ENCODE measurements at places on chromosomes 7 and 10.

DNA sequence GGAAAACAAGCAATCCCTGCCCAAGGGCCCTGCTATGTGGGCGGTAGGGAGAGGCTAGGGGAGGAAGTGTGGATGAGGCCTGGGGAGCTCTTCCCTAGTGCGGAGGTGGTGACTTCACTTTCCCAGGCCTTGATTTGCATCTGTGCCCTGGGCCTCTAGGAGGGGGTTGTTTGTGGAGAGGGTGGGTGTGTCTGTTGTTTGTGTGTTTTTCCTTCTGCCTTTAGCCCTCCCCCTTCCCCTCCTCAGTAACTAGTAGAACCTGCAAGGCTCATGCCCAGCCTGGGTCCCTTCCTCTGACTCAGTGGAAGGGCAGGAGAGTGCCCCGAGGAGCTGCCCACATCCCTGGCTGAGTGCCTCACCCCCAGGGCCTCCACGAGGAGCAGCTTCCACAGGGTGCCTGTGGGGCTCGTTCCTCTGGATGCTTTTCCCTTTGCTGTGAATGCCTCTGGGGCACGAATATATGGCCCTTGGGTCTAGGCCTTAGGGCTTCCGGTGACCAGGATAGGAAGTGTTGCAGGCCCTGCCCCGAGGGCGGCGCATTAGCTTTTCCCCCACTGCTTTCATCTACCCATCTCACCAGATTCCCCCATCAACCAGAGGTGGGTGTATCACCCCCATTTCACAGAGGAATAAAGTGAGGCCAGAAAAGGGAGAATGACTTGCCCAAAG, 89.4 kb upstream of the DUSP5 start:
- DNase-seq, result no peak

DNA sequence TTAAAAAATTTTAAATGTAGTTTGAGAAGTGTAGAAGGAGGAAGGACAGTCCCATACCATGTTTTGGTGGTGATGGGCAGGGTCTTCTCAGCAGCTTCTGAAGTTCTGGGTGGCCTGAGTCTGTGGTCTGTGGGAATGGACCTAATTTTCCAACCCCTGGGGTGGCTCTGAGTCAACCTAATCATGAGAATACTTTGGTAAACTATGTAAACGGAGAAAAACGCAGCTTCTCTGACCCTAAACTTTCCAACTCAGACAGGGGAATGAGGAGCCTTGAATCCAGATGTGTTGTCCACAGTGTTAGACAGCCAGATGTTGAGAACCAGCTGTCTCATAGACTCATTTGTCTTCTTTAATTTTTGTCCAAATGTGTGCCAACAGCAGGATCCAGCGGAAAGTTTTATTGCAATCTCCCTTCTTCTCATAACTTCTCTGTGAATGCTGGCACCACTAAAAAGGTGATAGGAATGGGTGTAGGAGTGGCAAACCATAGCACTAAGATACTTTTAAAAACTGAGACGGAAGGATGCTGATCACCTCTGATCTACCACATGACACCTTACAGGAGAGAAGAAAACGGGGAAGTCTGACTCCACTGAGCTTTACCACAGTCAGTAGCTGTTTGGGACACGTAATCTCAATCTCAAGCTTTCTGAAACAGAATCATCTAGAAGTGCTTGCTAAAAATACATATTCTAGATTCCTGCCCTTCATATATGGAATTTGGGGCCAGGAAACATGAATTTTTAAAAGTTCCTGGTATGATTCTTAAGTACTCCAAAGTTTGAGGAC, 90.5 kb upstream of the PHYHIPL start:
- DNase-seq, result no peak

DNA sequence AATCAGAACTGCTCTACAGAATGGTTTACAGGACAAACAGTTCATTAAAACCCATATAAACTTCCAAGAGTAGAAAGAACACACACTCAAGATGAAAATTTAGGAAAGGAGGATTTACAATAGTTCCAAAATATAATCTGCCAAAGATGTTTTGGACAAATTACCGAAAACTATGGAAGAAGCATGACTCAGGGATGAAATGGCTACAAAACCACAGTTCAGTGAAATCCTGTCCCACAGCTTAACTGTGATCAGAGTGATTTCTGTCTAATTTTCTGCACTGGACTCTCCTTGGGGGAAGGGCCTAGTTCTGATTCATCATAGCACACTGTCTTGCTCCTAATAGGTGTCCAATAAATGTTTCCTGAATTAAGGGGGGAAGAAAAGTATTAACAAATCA, 82.2 kb downstream of the HIPK2 start:
- DNase-seq, result no peak

- DNase-seq, result no peak
Measured at GRCh38 chr7:74025730-74026129, 2.2 kb upstream of the ELN start.

DNA sequence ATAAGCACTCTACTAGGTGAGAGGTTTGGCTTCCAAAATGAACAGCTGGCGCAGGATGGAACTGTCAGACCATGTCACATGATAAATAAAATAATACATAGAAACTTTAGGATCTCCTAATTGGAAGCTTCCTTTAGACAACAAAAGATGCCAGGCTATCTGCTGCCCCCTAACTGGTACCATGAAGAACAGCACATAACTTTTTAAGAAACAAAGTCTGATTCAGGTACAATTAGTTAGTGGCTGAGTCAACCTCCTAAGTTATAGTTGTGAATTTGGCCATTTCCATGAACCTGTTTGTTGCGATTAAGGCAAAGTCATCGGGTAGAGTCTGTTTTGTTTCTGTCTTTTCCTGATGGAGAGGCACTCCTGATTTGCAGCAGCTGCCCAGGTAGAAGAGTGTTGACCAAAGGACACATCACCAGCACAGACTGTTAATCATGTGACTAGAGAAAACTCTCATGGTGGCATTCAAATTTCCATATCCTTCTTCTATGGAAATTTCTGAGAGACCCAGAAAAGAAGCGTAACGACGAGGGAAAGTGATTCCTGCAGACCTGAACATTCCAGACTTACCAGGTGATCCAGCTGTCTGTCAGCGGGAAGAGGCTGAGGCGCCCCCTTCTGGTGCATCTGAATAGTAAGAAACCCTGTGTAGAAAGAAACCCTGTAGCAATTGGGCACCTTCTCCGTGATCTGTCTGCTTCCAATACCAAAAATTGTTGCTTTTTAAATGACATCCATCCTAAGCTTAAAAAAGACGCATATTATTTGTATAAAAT, 8.6 kb upstream of the INHBA start:
- no peak for DNase-seq

DNA sequence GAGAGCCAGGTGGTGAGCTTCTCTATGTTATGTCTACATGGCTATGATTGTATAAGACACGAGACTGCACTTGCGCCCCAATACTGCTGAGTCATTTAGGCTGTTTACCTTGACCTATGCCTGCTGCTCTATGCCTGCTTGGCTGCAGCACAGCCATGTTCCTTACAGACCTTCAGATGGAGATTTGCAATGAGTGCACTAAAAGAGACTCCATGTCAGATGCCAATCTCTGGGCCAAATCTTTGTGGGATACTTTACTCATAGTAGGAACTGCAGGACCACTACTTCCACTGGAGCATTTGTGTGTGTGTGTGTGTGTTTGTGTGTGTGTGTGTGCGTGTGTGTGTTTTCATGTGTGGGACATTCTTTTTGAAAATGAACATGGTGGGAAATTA, 50.0 kb upstream of the KMT2E start:
- no peak for DNase-seq

GRCh38 chr10:132679640-132680039, 106.3 kb downstream of the NKX6-2 start:
- DNase-seq, result no peak

GRCh38 chr10:124626759-124627380, 117.3 kb downstream of the FAM53B start:
- no peak for DNase-seq

DNA sequence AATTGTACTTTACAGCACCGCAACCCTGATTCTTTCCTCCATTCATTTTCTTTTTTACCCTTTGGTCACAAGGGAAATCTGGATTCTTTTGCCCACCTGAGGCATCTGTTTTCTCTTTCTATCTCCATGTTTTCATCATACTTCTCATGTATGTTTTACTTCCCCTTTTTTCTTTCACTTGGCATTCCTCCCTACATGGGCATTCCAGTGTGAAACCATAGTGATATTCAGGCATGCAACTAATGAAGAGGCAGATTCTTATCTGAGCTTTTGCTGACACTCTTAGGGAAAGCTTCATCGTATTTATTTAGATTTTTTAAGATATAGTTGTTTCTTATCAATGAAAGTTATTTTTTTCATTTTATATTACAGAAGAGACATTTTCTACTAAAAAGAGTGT, 405.2 kb upstream of the TEX47 start:
- DNase-seq, result no peak

DNA sequence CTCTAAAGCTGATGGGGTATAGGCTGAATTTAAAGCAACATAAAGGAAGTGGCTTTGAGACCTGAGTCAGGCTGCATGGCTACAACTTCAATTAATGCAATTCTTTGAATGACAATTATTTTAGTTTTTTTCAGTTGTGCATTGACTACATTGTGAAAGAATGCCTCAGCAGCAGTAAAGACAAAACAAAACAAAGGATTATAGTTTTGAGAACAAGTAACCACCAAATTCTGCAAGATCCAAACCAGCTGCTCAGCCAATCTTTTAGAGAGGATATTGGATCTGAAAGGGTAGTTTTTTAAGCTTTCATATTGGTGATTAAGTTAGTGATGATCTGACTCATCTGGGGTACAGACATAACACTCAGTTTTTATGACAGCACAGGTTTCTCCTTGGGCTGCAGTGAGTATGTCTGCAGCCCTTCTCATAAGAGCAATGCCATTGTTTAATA, 40.6 kb upstream of the ABCA13 start:
- no peak for DNase-seq

- DNase-seq, result no peak
Measured at GRCh38 chr7:63047061-63047460, 951.6 kb upstream of the ZNF722 start.

- DNase-seq, result no peak
Measured at GRCh38 chr10:95655571-95656290, 780 bp downstream of the ALDH18A1 start.

- DNase-seq, result no peak
Measured at GRCh38 chr10:102534333-102534732, 30.6 kb downstream of the SUFU start.

DNA sequence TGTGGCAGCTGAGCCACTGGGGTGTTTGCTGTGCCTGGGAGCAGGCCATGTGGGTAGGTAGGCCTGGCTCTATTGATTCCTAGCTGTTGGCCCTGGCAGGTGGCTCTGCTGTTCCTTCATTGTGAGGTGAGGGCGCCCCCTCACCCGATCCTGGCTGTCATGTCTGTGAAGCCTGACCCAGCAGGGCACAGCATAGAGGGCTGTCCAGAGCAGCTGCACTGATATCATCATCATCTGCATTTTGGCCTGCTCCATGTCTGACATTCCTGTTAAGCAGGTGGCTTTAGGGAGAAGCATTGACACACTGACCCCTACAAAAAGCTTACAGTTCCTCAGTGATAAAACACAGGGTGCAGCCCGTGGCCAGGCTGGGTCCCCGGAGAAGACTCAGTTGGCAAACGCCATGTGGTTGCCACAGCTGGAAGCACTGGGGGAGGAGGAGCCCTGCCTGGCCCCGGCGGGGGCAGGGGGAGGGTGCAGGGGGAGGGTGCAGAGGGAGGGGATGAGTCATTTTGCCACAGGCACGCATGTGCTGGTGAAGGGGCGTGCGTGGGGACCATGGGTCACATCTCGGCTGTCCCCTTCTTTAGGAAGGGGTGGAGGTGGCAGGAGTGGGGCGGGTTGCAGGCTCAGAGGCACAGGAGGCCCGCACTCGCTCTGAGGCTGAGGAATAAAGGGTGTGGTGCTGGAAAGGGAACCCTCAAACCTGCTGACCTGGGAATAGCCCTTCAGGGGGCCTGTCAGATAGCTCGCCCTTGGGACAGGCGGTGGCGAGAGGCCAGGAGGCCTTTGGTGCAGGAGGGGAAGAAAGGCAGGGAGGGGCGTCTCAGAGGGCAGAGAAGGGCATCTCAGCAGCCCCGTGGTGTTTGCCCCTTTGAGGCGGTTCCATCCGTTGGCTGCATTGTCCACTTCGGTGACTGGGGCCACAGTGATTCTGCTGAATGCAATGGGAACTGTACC, 31.6 kb downstream of the IKZF1 start:
- peak; percentile 76 for DNase-seq

DNA sequence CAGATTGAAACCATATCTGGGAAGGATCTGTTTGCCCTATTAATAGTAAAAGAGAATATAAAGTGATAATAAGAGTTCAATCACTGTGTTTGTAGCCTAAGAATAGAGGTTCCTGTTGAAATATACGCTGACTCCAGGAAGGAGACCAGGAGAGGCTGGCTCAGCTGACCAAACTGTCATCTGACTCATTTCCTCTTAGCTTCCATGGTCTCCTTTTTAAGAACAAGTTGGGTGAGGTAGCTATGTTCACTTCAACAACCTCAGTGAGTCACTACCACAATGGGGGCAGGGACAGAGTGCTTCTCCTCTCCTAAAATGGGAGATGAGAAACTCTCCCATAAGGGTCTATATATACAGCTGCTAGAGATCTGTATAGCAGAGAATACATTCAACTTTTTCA, 543.3 kb downstream of the CALN1 start:
- no peak for DNase-seq

DNA sequence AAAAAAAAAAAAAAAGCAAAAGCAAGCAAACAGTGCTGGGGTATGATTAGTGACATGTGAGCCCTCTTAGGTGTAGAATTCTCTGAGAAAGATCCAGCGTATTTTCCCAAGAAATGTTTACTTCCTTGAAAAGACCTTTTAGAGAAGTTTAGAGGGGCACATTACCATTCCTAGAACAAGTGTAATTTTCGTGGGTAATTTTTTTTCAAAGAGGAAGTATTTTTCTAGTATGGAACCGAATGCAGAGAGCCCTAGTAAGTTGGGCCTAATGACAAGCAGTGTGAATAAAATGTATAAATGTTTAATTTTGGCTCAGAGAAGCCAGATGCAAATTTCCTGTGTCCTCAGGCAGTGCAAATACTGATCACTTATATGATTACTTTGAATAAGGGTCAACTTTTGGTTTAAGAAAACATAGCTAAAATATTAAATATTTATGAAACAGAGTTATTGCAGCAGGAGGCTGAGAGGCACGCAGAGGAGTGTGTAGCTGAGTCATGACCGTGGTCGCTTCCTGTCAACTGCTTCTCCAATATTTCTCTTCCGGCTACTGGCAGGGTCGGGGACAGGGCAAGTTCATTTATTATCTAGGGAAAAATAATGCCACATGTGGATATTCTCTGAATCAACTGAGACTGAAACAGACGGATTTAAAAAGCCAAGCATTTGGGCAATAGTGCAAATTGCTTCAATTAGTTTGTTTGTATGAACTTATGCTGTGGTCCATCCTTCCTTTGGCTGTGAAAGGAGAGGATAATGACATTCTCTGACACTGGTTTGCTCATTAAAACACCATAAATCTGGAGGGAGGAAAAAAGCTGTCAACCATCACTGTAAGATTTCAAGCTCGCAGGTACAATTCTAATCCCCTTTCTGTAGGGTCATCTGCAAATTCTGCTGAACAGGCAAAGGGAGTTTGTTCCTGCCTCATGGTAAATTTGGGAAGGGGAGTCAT, 495.2 kb downstream of the GLRX3 start:
- no peak for DNase-seq

GRCh38 chr7:4123346-4123745, 558.7 kb upstream of the FOXK1 start:
- no peak for DNase-seq
